ENCODE measurements at places on chromosomes 12 and 14.
A peak's percentile ranks its signal among the peaks of the same experiment; 100 is the strongest.

DNA sequence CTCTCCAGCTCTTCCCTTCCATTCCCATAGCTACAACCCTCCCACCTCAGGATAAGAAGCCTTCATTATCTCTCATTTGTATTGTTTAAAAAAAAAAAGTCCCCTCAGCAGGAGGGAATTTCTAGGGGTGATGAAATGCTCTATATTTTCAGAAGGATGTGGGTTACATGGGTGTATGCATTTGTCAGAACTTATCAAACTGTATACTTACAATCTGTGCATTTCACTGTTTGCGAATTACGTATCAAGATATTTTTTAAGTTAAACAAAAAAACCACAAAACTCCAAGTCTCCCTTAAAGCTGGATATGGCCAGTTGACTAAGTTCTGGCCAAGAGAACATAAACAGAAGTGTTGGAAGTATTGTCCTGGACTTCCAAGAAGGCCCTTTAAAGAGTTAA, 2.0 kb upstream of the FKBP11 start:
- DNase-seq: no peak

DNA sequence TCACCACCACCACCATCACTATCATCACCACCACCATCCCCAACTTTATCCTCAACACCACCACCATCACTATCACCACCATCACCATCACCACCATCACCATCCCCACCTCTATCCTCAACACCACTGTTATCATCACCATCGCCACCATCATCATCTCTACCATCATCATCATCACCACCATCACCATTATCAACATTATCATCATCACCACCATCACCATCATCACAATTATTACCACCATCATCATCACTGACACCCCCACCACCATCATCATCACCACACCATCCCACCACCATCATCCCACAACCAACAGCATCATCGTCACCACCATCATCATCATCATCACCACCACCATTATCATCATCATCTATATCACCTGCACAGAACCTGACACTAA, 188.4 kb upstream of the PWP1 start:
- no peak for DNase-seq

DNA sequence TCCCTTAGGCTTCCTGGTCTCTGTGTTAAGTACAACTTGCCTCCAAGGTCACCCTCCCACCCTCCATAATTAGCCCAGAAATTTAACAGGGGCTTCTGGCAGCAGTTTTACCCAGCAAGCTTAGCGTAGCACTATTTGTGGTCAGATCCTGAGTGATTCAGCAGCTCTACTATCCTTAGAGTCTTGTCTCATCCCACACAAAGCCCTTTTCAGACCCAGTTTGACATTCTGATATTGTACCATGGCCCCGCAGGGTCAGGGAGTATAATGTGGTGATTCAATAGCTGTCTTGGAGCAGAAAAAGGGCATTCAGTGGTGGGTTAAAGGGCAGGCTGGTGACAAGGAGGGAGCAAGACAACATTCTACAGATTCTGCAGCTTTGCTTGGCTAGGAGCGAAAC, 153.8 kb upstream of the DDHD1 start:
- no peak for DNase-seq

GRCh38 chr12:111766608-111767361, at the start of gene ALDH2:
Gene ALDH2 (plus strand): TSS chr12:111766933. CDS start chr12:111766983, 50 bp downstream.
- peak; percentile 84 for DNase-seq

- DNase-seq: no peak
These were observed 48.4 kb upstream of the LIMA1 start for GRCh38 chr12:50331745-50332144.

DNA sequence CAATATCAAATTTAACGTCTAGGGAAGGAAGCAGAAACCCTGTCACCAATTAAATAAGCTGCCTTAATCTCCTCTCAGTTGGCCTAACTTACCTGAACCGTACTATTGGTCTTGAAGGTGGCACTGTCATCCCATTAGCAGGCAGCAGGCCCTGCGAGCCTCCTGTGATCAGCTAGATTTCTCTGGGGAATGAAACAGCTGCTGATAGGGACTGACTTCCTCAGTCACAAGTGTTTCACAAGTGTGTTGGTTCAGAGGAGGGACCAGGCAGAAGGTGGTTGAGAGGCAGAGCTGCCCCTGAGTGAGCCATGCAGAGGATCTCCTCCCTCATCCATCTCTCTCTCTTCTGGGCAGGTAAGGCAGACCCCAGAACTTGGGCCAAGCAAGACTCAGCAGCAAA, 166.8 kb downstream of the DAD1 start:
- no peak for DNase-seq

- no peak for DNase-seq
These were observed 3.5 kb upstream of the SENP1 start for GRCh38 chr12:48109424-48109823.

GRCh38 chr14:103854822-103855733, 7.7 kb upstream of the PPP1R13B start:
- peak; percentile 93 for DNase-seq

- no peak for DNase-seq
These were observed 156.4 kb downstream of the ETNK1 start for GRCh38 chr12:22781339-22781738.

GRCh38 chr14:45893127-45893526, 640.1 kb upstream of the MIS18BP1 start:
- no peak for DNase-seq

DNA sequence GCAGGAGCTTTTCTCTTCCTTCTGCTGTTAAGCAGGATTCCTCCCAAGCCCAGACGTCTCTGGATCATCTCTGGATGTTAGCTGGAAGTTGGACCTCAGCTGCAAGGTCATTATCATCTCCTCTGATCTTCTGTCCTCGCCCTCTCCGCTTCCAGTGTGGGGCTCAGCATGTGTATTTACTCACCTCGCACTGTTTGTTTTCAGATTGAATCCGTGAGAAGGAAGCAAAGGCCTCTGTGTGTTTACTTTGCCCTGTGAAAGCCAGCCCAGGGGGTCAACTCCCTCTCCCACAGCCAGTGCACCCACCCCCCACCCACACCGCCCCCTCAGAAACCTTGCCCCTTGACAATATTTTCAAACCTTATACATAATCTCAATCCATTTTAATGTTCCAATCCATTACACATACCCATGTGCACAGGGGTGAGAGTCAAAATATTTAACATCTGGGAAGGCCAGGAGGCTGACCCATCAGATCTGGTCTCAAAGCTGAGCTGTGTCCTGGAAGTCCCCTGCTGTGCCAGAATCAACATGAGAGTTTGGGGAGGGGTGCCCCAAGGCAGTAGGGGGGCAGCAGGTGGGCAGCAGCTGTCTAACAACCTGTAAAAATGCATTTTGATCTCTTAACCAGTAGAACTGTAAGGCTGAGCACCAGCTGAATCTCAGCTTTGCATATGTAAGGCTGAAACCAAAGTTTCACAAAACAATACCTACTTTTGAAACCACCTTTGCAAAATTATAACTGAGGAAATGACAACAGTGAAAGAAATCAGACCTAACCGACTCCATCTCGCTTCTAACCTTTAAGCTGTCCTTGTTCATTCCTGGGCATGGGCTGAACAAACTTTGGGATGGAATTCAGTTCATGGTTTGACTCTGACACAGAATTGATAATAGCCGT, 157.9 kb downstream of the ZNF664 start:
- DNase-seq: peak; percentile 32

DNA sequence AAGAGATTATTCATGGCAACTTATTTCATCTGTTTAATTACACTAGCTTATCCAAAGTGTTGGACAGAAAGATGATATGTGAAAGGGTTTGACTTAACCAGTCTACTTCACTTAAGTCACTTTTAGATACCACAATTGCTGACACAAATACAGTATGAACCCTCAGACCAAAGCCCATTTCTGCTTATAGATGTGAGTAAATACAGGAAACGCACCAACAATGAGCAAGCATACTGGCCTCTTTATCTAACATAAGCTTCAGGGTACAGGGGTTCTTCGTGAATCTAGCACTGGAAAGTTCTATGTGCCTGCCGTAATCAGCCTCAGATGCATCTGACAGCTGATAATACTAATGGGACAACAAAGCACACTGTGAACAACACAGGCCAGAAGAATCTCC, 209.6 kb downstream of the MED13L start:
- no peak for DNase-seq
